NK-92 treated with Interleukin-12 subunit alpha and Interleukin-12 subunit beta, amount 100 ng/mL, for 24 hours (cell line): ENCODE measurements at places on chromosomes 2 and 18.

- no peak for DNase-seq
Observed at GRCh38 chr2:100886085-100886484, 66.1 kb downstream of the NPAS2 start.

DNA sequence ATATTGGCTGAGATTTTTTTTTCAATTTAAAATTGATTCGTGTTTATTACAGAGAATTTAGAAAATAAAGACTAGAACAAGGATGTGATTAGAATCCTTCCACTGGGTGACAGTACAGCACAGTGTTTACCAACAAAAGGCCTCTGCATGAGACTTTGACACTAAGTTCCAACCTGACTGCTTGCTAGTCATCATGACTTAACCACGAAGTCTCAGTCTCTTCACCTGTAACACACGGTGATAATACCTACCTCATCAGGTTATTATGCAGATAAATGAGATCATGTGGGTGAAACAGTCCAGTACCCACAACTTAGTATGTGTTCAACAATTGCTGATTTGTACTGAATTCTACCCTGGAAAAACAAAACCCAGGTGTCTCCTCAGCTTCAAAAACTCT is 151.2 kb downstream of the STK39 start:
- DNase-seq = no peak

DNA sequence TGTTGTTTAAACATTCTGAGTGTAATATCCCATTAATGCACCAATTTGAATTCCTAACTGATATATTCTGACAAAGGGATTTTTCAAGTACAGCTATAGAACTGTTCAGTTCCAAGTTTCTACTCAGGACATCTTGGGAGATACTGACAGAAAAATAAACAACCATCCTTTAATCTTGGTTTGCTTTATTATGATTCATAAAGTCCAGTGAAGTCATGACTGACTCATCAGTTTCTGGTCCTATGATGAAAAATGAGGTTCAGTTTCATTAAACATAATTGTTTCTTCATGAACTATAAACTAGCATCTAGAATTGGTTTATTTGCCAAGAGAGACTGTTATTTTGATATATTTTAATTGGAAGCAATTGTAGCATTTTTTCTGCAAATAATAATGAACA is 896.2 kb downstream of the CCDC85A start:
- DNase-seq = no peak

DNA sequence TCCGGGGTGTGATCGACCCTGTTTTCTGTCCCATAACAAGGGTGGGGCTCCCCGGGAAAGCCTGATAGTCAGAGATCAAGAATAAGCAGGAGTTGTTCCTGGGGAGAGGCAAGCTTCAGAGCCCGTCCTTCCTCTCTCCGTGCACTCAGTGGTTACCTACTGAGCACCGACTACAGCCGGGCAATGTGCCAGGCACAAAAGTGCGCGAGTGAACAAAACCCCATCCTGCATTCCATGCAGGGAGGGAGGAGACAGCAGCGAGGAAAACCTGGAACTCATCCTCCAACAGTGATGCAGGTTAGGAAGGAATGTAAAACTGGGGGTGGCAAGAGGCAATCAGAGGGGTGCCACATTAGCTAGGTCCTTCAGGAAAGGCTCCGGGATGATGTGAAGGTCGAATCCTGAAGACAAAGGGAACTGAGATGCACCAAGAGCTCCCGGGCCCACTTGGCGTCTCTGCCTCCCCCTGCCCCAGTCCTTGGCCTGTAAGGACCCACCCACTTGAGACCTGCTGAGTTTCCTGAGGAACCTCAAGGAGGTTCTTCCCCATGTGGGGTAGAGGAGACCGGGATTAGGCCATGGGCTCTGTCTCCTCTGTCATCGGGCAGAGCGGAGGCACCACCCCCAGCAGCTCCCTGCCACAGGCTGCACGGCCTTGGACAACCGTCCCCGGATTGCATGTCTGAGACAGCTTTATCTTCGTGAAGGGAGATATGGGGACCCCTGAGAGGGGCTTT is 198.2 kb downstream of the NDUFA10 start:
- no peak for DNase-seq

DNA sequence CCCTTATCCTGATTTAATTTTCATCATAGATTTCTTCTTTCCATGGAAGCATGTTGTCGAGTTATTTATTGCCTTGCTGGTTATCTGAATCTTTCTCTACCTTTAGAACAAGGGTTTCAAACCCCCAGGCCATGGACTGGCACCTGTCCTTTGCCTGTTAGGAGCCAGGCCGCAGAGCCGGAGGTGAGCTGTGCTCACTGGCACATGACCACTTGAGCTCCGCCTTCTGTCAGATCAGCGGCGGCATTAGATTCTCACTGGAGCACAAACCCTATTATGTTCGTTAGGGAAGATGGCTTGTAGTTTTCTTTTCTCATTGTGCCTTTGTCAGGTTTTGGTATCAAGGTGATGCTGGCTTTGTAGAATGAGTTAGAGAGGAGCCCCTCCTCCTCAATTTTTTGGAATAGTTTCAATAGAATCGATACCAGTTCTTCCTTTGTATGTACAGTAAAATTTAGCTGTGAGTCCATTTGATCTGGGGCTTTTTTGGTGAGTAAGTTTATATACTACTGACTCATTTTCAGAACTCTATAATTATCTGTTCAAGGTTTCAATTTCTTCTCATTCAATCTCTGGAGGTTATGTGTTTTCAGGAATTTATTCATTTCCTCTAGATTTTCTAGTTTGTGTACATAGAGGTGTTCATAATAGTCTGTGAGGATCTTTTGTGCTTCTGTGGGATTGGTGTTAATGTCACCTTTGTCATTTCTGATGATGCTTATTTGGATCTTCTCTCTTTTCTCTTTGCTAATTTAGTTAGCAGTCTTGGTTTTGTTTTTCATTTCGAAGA is 668.0 kb upstream of the FAM98A start:
- no peak for DNase-seq

- no peak for DNase-seq
Observed at GRCh38 chr2:178865999-178866398, 58.8 kb upstream of the TTN start.

- DNase-seq = no peak
Observed at GRCh38 chr2:60335533-60336237, 217.8 kb downstream of the BCL11A start.
